Activated naive CD4-positive, alpha-beta T cell treated with anti-CD3 and anti-CD28 coated beads, Interleukin-2, amount 50 U/mL, for 72 hours (primary cell): ENCODE measurements at places on chromosomes 16 and 17.

DNA sequence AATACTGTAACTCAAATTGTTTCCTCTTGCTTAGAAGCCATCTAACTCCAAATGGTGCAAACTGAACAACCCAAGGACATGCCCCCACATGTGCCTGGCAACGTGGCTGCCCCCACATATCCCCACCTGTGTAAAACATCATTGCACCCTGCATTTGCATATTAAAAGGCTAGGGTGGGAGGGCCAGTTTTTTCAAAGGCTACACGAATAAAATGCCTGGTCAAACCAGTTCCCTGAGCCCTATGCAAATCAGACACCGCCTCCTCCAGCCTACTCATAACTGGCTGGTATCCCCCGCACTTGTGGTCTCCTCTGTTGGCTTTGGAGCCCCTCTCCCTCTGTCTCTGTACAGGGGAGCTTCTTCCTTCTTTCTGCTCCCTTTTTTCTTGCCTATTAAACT is 26.7 kb downstream of the C16orf54 start:
- DNase-seq: no peak

DNA sequence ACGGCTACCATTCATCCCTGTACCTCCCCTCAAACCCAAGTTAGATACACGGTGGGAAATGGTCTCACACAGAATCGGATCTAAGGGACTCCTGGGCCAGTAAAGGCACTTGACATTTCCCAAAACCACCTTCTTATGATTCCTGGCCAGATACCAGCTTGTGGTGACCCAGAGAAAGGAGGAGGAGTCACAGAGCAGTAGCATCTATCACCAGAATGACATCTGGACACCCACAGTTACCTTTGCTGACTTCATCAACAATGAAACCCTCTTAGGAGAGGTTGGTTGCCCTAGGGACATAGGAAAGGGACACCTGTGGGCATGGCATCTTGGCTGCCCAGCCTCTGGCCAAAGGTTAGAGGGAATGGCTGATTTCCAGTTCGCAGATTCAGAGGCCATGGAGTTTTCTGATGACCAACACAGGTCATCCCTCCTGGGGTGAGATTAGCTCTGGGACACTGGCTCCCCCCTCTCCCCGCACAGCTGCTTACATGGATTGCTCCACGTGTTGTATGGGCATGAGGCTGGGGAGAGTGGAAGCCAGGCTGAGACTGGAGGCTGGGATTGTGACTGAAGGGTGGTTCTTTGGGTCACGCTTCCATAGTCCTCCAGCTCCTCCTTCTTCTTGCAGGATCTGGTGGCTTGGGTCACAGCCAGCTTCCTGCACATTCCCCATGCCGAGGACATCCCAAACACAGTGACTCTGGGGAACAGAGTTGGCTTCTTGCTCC is 1.4 kb upstream of the AOC3 start:
- DNase-seq: no peak

DNA sequence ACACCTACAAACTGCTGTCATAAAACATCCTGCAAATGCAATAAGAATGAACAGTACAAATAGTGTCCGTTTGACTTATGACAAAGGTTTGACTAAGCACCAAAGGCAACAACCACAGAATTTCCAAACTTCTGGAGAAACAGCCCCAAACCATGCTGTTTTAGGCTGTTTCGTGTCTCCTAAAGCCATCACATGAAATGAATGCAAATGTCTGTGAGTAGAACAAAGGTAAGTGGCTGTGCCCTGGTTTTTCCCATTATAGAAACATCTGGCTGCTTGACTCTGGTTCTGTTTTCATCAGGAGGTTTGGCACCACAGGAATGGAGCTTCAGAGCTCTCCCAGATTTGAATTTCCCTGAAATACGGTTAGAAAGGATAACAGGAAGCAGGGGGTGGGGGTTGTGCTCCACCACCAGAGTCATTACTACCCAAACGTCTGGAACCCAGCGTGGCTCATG is 4.6 kb upstream of the EMP2 start:
- no peak for DNase-seq

GRCh38 chr16:80852261-80852872 is 48.0 kb upstream of the CDYL2 start:
- no peak for DNase-seq

DNA sequence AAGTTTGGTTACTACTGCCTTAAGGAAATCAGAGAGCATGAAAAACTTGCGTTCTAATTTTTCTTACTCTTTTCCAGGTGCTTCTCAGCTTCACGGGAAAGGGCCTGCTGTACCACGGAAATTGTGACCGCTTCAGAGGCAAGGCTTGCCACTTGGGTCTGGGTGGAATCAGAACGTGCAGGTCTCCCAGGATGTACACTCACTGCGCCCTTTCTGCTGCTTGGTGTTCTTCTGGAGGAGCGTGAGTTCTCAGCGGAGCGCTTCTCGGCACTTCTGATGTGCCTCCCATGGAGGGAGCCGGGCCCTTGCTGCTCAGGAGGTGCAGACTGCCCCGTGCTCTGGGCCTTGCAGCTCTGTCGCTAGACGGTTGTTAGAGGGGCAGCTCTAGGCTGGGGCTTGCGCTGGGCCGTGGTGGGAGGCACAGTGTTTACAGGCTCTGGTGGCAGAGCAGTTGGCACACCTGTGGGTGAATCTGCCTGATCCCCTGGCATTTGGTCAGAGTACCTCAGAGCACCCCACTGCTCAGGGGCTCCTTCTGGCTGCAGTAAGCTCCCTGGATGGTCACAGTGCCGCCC is 32.8 kb downstream of the UBN1 start:
- DNase-seq: no peak

DNA sequence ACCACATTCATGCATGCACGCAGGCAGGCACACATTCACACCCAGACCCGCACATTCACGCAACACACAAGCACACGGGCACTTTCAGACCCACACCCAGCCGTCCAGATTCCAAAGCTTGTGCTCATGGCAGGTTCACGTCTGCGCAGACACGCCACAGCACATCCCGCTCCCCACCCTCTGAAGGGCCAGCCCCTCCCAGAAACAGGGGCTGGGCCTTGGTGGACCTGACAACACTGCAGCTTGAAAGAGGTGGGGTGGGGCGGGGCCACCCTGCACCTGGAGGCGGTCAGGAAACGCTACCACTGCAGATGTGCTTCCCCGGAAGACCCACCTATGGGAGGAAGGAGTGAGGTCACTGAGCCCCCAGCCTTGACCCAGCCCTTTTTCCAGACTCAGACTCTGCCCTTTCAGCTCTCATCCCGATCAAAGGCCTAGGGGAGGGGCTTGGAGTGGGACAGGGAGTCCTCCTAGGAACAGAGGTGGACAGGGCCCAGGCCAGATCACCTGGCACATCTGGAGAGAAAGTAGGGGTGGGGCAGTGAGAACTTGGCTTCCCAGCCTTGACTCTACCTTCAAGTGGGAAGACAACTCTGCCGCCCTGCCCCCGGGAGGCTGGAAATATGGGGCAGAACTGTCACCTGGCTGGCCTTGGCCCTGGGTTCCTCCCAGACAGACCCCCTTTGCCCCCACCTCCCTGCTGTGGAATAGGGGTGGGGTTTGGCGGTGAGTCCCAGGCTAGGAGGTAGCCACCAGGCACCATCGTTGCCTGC is 11.0 kb downstream of the P3H4 start:
- DNase-seq: no peak

GRCh38 chr17:81536299-81537290 is 8.4 kb downstream of the FSCN2 start:
- DNase-seq: no peak

DNA sequence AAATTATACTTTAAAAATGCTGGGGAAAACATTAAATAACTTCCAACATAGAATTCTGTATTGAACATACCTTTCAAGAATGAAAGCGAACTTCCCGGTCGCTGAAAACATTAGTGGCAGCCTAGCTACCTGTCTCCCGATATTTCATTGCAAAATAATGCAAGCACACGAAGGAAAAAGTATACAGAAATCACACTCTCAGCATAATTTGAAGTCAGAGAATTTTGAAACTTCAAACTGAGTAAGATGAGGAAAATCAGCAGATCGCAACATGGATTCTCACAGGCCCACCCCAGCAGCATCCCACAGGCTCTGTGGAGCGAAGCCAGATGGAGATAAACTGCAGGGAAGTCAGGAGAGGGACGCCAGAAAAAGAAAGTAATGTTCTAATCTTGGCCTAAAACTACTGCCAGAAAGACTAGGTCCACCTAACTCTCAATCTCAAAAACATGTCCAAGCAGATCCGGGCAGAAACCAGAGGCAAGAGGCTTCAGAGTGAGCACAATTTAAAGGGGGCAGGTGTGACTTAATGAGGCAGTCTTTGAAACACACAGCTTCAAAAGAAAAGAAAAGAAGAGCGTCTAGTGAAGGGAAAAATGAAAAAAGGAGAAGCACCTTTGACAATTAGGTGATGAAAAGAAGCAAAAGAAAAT is 4.8 kb upstream of the GOSR1 start:
- no peak for DNase-seq

DNA sequence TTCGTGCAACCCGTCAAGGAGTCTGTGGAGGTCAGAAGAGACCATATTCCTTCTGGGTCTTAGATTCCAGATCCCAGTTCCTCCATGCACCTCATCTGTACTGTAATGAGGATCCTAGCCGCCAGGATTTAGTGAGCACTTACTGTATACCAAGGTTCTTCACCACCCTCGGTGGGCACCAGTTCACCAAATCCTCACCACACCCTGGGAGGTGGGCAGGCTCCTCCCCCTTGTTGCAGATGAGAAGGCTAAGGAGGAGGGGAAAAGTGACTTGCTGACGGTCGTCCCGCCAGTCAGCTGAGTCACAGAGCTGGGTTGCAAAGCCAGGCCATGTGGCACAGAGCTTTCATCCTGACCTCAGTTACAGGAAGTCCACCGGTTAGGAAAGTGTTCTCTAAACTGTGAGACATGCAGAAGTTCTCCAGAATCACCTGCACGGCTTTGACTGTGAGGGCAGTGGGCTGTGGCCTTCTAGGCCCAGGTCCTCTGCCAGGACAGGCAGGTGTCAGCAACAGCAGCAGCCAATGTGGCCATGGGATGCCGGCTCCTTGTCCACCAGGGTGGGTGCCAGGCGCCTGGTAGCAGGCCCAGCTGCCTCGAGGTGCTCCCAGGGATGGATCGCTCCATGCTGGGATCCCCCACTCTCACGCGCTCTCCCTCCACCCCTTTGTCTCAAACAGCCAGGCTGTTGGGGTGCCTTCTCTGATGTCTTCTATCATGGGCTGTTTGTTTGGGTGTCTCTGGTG is 240.3 kb upstream of the GSE1 start:
- peak; percentile 32 for DNase-seq

- DNase-seq: no peak
These were observed 44.2 kb upstream of the DNAH9 start for GRCh38 chr17:11554042-11554441.
